ENCODE measurements at places on chromosomes 3 and 15.

DNA sequence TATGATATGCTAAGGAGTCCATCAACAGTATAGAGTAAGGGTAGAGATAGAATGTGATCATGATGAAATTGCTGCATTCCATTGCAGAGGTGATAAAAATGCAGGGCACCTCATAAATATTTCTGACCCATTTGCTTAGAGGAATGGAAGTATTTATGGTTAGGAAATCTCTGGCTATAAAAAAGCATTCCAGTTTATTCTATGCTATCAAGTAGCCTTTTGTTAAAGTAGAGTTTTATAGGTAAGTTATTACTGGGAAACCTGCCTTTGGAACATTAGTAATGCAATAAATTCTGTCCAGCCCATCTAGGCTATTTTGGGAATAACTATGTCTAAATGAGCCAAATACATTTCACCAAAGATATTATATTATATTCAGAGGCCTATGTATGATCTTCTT lies 19.8 kb upstream of the STRIT1 start:
- DNase-seq, result no peak

DNA sequence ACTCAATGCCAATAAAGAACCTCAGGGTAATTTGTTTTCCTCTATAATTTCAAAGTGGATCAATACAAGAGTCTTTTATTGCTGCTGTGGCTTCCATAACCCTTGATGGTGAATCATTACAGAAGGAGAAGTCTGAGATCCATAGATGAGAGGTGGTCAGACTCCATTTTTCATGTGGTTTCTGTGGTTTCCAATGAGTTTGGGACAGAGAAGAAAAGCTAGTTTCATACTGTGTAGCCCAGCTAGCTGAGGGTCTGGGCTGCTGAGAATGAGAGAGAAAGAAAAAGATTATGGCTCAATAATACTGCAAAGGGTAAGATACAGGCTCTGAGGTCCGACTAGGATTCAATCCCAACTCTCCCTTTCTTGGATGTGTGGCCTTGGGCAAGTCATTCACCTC lies 180.6 kb upstream of the LRRN1 start:
- DNase-seq, result no peak

- DNase-seq, result no peak
Observed at GRCh38 chr3:78090382-78090781, 1050.5 kb downstream of the ROBO2 start.

DNA sequence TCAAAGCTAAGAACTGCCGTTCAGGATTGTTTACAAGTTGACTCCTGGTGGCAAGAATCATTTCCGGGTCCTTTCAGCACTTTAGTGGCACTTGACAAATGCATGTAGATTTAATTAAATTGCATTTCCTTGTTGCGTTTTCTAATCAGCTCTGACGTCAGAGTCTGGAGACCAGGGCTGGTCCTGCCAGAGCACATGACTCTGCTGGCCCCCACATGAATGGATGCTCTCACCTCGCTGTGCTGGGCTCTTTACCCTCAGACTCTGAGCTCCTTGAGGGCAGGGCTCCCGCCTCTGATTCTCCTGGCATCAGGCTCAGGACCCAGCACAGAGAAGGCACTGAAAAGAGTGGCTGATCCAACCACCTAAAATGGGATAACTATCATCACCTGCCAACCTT lies 69.4 kb downstream of the FEM1B start:
- no peak for DNase-seq

DNA sequence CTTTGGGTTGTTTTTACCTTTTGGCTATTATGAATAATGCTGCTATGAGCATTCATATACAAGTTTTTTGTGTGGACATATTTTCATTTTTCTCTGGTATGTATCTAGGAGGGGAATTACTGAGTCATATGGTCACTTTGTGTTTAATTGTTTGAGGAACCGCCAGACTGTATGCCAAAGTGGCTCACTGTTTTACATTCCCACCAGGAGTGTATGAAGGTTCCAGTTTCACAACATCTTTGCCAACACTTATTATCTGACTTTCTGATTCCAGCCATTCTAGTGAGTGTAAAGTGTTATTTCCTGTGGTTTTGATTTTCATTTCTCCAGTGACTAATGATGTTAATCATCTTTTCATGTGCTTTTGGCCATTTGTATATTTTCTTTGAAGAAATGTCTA lies 51.8 kb downstream of the CMTM7 start:
- DNase-seq, result no peak

Measured in brain pericyte (primary cell).